Immature natural killer cell (primary cell): ENCODE measurements at places on chromosomes 5 and 9.

GRCh38 chr5:118984602-118985001, 3.7 kb downstream of the DTWD2 start:
- no peak for DNase-seq

DNA sequence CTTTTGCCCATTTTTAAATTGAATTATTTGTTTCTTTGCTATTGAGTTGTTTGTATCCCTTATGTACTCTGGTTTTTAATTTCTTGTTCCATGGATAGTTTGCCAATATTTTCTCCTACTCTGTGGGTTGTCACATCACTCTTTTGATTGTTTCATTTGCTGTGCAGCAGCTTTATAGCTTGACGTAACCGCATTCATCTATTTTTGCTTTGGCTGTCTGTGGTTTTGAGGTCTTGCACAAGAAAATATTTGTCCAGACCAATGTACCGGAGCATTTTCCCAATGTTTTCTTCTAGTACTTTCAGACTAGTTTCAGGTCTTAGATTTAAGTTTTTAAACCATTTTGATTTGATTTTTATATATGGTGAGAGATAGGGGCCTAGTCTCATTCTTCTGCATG, 36.2 kb upstream of the ZNF366 start:
- no peak for DNase-seq

- no peak for DNase-seq
These were observed 18.4 kb upstream of the CATSPER3 start for GRCh38 chr5:134949316-134949715.

GRCh38 chr5:68314465-68314864, 98.9 kb downstream of the PIK3R1 start:
- DNase-seq = no peak

DNA sequence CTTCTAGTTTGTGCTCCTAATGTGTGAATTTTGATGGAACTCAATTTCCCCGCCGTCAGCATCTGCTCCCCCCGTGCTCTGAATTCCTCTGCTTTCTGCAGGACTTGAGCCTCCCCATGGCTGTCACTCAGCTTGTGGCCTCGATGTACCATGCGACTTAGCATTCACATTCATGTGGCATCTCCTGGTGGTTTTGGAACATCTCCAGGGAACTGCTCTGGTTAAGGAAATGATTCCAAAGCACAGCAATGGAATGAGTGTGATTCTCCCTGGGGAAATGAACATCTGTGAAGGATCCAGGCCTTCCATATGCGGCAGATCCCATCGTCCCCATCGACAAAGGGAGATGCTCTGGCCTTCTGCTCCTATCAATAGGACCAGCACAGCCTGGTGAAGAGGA, 119.0 kb downstream of the ENTREP1 start:
- no peak for DNase-seq
